ENCODE measurements at places on chromosomes 12 and 14.
A peak's percentile ranks its signal among the peaks of the same experiment; 100 is the strongest.

- no peak for DNase-seq
Observed at GRCh38 chr14:64649383-64649998, 54.7 kb upstream of the PLEKHG3 start.

GRCh38 chr12:530308-530707 is 70.6 kb downstream of the B4GALNT3 start:
- no peak for DNase-seq

DNA sequence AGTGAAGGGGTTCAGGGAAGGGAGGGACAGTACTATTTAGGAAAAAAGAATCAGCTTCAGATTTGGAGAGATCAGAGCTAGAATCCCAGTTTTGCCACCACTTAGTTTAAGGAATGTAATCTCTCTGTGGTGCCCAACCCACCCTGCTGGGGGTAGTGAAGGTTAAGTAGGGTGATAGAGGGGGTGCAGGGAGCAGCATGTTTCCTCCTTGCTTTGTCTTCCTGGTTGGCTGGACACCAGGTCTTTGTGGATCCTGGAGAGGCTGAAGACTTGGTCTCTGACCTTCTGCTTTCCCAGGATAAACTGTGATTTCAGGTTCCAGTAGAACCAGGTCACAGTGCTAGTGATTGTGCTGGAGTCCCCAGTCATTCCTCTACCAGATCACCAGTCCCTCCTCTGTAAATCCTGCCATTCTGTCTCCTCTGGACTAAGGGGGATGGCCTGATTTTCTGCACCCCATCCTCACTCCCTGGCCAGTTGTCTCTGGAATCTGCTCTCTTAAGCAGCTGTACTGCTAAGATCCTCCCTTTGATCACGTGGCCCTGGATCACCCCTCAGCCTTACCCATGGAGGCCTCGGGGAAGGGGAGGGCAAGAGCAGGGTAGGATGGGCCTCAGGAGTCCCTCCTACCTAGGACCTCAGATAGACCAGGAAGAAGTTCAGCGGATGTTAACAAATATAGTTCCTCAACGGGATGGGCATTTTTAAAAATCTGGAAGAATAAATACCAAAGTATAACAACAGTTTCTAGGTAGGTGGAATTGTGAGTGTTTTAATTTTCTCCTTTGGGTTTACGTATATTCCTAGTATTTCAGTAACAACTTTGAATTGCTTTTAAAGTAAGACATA is 3.1 kb downstream of the MAP3K12 start:
- DNase-seq: no peak

- no peak for DNase-seq
Observed at GRCh38 chr12:71626098-71626497, 37.5 kb downstream of the ZFC3H1 start.

- no peak for DNase-seq
Observed at GRCh38 chr14:74509587-74510222, 16.1 kb downstream of the ISCA2 start.

GRCh38 chr14:31395119-31395518 is 25.2 kb downstream of the HEATR5A start:
- DNase-seq: no peak

- DNase-seq: no peak
Observed at GRCh38 chr12:13253966-13254760, 57.6 kb downstream of the EMP1 start.

- DNase-seq: no peak
Observed at GRCh38 chr14:103916636-103917262, 11.5 kb upstream of the TDRD9 start.

DNA sequence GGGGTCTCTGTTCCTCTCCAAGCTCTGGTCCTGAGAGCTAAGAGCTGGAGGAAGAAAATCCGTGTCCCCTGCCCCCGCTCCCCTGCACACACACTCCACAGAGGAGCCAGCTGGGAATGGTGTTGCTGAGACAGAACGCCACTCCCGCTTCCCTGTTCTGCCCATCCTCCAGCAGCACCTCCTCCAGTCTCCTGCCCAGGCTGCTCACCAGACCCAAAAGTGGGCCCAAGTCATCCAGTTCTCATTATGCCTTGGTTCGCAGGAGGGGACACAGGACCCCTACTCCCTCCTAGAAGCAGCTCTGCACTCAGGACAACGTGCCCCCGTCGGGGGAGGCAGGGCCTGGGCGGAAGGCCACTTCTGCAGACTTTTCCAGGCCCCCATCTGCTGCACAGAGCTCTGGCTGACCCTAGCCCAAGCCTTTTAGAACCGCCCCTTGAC is 830 bp upstream of the TRMT61A start:
- DNase-seq: no peak

GRCh38 chr12:89468017-89468416 is 56.6 kb downstream of the GALNT4 start:
- DNase-seq: no peak

- DNase-seq: no peak
Observed at GRCh38 chr12:72275526-72275925, 3.4 kb downstream of the TRHDE start.

- DNase-seq: no peak
Observed at GRCh38 chr14:69214393-69214792, 23.1 kb downstream of the EXD2 start.

- DNase-seq: no peak
Observed at GRCh38 chr12:30095511-30095910, 311.8 kb upstream of the TMTC1 start.

GRCh38 chr12:79934281-79935020 is 446 bp downstream of the PPP1R12A start:
- no peak for DNase-seq

GRCh38 chr12:51020448-51021182 is 5.6 kb downstream of the SLC11A2 start:
- no peak for DNase-seq

DNA sequence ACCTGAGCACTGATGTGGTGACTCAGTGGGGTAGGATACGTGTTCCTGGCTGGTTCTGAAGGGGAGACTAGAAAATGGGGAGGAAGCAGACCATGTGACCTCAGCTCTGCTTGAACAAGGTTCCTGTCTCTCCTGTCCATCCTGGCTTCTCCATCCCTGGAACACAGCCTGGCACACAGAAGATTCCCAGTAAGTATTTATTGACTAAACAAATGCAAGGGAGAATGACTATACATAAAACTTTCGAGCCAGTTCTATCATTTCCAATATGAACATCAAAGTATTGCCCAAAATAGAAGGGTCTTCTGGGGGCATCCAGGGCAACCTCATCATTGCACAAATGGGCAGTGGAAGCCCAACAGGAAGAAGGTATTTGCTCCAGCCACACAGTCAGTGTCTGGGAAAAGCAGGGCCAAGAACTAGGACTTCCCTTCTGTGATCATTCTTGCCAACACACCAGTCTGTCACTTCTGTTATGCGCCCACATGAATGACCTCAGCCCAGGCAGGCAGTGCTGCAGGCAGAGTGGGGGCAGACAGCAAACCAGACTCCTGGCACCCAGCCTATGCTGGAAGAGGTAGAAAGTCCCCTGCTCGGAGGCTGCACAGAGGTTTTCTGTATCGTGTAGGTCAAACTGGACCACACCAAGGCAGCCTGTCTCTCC is 5.6 kb upstream of the SERPINA9 start:
- DNase-seq: no peak

DNA sequence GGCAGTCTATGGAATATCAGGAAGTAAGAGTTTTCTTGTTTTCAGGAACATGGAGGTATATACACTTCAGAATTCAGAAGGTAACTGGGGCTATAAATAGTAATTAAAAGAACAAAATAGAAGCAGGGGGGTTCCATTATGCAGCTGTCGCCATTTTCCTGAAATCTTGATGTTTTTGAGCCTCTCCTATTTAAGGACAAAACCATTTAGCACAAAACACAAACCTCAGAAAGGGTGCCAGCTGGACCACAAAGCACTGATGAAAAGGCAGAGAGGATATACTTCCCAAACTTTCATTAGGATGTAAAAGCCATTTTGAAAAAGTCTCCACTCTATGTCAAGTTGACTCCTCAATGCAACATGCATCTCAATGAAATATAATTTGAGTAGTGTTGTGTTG is 54.2 kb upstream of the OR5AU1 start:
- no peak for DNase-seq

- DNase-seq: no peak
Observed at GRCh38 chr12:96327889-96328288, 72.3 kb downstream of the CDK17 start.

GRCh38 chr12:57547288-57548012 is 458 bp upstream of the DCTN2 start:
- no peak for DNase-seq

- no peak for DNase-seq
Observed at GRCh38 chr12:76275511-76276093, 72.6 kb downstream of the BBS10 start.

DNA sequence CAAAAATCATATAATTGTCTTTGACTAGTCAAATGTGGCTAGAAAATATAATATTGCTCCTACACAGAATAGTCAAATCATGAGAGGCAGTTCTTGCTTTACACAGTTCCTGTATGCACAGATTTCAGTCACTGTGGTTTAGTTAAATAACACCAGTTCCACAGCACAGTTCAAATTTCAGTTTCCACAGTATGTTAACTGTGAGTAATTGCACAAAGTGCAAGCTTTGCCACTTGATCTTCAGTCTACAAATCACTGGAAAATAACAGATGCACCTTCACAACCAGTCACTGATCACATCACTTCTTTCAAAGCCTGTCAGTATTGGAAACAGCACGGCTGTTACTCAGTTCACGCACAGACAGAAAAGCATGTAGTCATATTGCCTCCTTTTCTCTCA is 38.7 kb downstream of the KCNH5 start:
- DNase-seq: no peak

DNA sequence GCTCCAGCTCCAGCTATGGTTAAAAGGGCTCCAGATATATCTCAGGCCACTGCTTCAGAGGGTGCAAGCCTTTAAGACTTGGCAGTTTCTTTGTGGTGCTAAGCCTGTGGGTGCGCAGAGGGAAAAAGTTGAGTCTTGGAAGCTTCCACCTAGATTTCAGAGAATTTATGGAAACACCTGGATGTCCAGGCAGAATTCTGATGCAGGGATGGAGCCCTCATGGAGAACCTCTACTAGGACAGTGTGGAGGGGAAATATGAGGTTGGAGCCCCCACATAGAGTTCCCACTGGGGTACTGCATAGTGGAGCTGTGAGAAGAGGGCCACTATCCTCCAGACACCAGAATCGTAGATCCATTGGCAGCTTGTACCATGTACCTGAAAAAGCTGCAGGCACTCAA is 69.9 kb downstream of the SDR9C7 start:
- DNase-seq: no peak

- DNase-seq: no peak
Observed at GRCh38 chr12:6567112-6567670, 900 bp downstream of the NOP2 start.

GRCh38 chr14:104998801-104999200 is 13.2 kb downstream of the CLBA1 start:
- DNase-seq: no peak

DNA sequence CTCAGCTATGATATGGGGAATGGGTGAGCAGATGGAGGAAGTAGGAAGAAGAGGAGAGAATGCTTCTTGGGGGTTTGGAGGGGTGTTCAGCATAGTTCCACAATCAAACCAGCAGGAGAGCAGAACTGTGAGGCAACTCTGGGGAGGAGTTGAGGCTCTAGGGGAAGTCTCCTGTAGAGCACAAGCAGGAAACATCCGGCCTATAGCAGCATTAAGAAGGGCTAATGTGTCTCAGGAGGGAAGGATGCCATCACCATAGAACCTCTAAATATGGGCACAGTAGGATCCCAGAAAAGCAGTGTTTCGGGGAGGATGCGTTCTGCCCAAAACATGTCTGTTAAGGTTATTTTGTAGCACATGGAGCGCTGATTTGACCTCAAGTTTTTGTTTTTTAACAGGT is 8.4 kb upstream of the SALL2 start:
- DNase-seq: no peak

GRCh38 chr12:97781342-97781741 is 318.7 kb downstream of the RMST start:
- DNase-seq: no peak

- DNase-seq: no peak
Observed at GRCh38 chr14:21882226-21882625, 208.6 kb upstream of the OR4E1 start.

- DNase-seq: no peak
Observed at GRCh38 chr14:60862283-60862682, 118.6 kb downstream of the TRMT5 start.

DNA sequence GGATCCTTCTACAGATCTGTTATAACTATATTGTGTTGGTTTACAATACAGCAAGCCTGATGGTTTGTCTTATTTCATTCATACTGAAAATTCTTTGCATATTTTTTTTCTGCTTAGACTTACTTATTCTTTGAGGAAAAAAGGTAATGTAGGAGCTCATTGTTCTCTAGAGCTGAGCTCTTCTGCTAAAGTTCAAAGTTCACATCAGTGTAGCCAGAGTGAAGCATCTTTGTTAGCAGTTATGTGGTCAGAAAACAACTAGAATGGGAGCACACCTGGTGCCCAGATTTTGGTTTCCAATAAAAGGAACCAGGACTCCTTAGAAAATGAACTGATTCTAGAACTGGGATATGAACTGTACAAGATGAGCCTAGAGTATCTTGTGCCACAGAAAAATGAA is 10.3 kb downstream of the GPX2 start:
- DNase-seq: no peak

- peak; percentile 81 for DNase-seq
Observed at GRCh38 chr12:57111031-57111734, at the start of gene STAT6. TSS of gene STAT6 (minus strand) at chr12:57111362. CDS start at chr12:57108278, 3,084 bp downstream.

DNA sequence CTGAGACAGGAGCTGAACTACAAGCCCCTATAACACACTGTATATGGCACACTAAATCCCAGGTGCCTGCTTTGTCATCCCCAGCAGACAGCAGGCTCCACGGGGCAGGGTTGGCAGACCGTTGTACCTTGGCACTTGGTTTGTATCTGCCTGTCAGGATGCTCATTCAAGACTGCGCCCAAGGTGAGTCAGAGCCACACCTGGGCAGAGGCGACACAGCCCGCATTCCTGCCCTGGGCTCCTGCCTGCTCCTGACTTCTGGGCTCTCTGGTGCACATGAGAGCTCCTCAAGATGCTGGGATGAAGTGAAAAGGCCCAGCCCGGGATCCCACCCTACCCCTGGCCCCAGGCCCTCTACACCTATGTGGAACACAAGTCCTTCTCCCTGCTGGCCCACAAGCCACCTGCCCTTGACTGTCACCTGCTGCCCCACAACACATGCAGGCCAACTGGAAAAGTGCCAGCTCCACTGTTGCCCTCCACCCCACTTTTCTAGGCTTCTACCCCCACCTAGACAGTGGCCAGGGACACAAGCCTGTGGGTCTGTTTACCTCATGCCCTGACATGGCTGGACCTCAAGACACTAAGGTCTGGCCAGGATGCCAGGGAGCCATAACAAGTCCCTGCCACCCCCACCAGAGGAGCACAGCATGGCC is 30.8 kb upstream of the PNMA1 start:
- no peak for DNase-seq

- no peak for DNase-seq
Observed at GRCh38 chr12:115946092-115946491, 331.4 kb downstream of the MED13L start.

GRCh38 chr14:23300687-23301223 is 1.9 kb downstream of the PPP1R3E start:
- DNase-seq: no peak

- no peak for DNase-seq
Observed at GRCh38 chr12:28645891-28646290, 455.6 kb downstream of the CCDC91 start.

All from esophagus squamous epithelium (tissue), 5 donors.